T-helper 2 cell treated with Interferon-gamma antibody and Interleukin-4, amounts not matched to agents 5 μg/mL and 100 μg/mL, for 36 hours (primary cell): ENCODE measurements at places on chromosomes 3 and 15.

DNA sequence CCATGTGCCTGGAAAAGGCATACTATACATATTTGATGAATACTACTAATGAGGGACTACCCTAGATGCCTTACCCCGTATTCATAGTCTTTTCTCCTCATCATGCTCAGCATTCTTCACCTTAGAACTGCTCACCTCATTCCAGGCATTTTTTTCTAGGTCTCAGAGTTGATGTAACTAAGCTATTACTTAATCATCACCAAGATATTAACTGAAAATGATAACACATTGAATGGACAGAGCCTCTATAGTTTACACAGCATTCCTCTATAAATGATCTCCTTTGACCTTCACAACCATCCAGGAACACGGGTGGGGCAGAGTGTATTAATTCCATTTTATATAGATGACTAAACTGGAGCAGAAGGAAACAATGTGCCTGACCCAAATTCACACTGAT lies 174.1 kb upstream of the DPH6 start:
- DNase-seq = no peak

GRCh38 chr3:172376402-172376801 lies 71.9 kb downstream of the GHSR start:
- DNase-seq = no peak

DNA sequence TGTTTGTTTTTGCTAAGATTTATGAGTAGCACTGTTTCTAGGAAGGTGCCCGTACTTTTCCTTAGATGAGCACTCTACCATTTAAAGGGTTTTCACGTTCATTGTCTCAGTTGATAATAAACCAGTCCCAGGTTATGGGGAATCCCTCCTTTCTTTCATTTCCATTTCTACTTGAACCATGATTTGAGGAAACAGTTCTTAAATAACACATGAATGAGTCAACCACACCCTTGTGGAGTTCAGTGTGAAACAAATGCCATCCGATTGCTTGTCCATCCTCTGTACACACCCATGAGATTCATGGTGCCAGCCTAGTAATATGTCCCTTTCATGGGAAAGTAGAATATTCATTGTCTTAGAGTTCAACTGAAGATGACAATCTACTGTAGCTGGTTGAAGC lies 23.1 kb downstream of the CMTM8 start:
- DNase-seq = no peak

GRCh38 chr3:74506246-74506645 lies 108.2 kb downstream of the CNTN3 start:
- DNase-seq = no peak

GRCh38 chr3:50212502-50212901 lies 7.4 kb downstream of the SLC38A3 start:
- no peak for DNase-seq

- no peak for DNase-seq
Measured at GRCh38 chr3:42670051-42670576, 15.2 kb upstream of the KLHL40 start.

- no peak for DNase-seq
Measured at GRCh38 chr15:35499723-35500122, 46.2 kb downstream of the DPH6 start.

GRCh38 chr3:165434516-165434915 lies 238.3 kb upstream of the SLITRK3 start:
- no peak for DNase-seq

GRCh38 chr3:168260859-168261258 lies 165.1 kb upstream of the GOLIM4 start:
- DNase-seq = no peak
